ENCODE measurements at places on chromosomes 12 and 14.

DNA sequence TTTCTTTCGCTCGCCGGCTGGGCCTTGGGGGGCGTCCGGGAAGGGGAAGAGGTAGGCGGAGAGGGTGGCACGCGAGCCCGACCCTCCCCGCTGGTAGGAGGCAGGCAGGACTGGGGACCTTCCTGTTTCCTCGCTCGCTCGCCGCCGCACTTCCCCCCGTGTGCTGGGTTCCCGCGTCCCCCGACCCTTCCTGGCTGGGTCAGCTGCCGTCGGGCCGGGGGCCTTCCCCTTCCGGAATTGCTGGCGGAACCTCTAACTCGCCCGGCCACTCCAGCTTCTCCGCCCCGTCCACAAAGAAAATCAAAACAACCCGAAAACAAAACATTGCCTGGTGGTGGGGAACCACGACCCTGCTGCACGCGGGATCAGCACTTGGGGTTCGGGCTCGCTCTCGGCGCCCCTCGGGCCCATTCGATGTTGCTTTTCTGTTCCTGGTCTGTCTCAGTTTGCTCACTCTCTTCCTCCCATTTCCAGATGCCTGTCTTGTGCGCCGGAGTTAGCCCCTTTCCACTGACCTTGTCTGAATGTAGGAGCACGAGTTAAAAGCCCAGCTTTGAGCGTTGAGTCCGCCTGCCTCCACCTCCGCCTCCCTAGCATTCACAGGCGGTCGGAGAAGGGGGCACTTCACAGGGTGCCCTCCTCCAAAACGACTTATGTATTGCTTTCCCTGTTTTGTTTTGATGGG is 581 bp downstream of the PAPOLA start:
- peak; percentile 64 for DNase-seq

GRCh38 chr12:68998041-68998440 is 65.1 kb upstream of the CPM start:
- no peak for DNase-seq

DNA sequence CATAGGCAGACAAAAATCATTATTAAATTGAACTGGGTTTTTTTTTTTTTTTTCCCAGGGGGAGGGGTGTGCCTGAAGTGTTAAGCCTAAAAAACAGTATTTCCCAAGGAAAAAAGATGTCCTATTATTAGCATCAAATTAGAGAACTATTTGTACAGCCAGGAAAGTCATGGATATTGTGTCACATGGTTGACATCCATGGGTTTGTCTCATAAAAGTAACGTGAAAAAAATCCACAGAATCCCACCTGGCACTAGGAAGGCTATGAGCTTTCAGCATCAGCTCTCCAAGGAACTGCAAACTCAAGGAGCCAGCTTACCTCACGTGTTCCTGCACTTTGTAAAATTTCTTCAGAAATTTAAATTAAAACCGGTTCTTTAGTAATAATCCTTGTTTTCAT is 69.1 kb upstream of the EGLN3 start:
- DNase-seq: no peak

DNA sequence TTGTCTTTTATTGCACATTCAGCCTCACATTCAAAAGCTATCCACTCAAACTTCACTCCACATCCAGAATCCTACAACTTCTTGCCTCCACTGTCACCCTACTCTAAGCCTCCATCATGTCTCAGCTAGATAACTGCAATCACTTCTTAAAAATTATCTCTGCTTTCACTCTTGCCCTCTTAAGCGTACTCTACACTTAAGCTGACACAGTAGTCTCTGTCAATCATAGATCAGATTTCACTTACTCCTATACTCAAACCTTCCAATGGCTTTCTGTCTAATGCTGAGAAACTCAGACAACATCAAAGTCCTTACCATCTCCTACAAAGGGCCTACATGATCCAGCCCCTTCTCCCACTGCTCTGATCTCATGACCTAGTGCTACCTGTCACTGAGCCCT is 304.1 kb downstream of the ITPR2 start:
- DNase-seq: no peak

- no peak for DNase-seq
Measured at GRCh38 chr12:88552610-88553079, 27.6 kb downstream of the KITLG start.

DNA sequence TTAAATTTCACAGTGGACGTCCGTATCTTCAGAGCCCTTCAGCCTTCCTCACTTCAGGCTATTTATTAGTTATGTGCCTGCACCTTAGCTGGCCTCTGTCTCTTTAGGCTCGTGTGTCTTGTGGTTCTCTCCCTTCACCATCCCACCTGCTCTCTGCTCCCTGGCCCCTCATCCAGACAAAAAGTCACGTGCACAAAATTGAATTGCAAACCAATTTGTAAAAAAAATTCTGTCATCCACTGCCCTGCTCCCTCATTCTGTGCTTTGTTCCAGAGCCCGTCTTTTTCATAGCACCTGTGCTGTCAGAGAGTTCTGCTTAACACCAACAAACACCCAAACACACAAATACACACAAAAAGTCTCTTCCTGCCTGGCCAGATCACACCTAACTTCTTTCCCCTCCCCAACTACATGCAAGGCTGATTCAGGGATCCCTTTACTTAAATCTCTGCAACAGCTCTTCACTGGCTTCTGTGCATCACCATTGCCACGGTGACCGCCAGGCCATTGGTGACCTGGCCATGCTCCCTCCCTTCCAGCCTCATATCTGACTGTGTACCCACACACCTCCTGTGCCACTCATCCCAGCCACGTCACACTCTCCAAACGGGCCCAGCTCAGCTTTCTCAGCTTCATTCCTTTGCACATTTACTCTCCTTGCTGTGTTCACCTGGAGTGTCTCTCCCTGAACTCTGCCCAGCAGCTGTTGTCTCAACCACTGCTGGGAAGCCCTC is 205.7 kb downstream of the TTC8 start:
- no peak for DNase-seq

DNA sequence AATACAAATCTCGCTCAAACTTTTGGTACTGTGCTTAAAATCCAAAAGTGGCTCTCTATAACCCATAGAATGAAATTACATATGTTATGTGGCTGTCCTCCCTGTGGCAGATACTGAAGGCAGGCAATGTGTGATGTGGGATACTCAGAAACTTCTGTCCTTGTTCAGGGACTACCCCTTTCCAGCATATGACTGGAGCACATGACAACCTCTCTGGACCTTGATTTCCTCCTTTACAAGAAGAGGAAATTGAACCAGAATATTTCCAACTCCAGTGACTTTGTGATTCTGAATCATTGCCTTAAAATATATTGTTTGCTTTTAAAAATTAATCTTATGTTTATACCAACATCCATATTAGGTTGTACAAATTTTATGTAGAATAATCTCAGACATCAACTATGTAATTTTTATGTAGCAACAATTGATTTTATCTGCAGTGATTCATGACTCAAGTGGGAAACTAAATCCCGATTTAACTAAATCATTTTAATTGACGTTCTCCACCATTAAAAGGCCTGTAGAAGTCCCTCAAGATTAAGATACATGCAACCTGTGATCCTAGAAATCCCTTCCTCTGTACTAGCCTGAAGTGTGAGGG is 162.4 kb downstream of the AKAP6 start:
- no peak for DNase-seq
